ENCODE measurements at places on chromosomes 16 and 17.

DNA sequence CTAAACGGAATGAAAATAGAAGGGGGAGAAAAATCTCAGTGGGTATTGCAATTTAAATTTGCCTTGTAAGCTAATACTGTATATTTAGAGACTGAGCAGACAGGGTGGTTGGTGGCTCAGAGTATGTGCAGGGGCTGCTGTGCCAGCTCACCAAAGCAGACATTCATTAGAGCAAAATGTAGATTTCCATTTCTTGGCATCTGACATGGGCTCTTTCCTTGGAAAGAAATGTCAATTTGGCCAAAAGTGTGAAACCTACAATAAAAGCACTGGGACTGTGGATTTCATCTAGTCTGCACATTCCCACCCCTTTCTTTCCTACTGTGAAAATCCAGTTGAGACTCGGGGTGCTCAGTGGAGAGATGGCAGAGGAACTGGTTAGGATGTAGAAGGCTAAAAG lies 145.1 kb upstream of the NOG start:
- no peak for DNase-seq

GRCh38 chr17:76353004-76353598 lies 615 bp downstream of the PRPSAP1 start:
- DNase-seq = no peak

DNA sequence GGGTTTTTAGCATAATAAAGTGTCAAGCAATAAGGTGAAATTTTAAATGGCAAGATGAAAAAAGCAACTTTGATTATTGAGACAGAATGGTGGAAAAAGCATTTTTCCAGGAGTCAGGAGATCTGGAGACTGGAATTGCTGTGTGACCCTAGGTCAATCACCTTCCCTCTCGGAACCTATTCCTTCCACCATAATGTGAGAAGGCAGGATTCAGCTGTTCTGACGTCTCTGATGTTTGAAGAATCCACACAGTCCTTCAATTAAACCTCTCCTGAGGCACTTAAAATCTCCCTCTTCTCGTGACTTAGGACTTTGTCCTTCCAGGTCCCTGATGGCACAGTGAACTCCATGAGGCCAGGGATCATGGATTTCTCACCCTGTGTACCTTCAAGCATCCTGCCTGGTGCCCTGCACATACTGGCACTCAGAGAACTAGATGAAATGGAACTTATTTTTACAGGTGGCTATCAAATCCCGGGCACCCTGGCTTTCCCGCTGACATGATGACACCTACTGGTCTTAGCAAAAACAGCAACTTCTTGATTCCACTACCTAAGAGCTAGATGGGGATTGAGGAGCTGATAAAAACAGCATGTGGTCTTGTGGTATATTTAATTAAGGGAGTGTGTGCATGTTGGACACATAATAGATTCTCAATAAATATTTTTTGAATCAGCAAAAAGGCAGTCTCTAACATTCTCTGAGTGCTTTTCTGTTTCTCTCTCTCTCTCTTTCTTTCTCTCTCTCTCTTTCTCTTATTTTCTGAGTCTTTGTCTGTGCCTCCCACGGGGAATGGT lies 2.3 kb upstream of the CCDC182 start:
- peak; percentile 51 for DNase-seq

DNA sequence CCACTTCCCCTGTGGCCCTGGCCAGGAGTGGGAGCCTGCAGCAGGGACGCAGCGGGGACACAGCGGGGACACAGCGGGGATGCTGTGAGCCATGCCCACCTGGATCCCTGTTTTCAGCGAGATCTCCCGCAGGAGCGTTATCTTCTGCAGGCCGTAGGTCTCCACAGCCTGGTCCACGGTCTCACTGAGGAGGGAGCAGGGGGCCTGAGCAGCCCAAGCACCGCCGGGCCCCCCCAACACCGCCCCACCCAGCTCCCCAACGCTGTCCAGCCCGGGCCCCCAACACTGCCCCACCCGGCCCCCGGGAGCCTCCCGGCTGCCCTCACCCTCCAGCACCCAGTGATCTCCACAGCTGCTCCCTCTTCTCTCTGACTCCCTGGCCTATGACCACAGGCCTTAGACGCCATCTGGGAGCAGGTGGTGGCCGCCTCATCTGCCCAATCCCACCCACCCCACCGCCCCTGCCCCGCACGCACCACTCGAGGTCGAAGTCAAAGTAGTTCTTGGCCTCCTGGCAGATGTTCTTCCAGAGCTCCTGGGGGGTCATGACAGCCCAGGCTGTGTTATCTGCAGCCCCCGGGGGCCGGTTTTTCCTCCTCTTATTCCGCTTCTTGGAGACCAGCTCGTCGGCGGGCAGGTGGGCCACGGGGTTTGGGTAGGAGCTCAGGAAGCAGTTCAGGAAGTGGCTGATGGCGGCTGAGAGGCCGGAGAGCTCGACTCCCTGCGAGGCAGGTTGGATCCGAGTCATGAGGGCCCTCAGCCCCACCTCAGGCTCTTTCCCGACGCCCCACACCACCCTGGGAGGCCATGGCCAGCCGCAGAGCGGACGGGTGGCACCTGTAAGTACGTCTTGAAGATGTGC lies 17.0 kb downstream of the CLUH start:
- DNase-seq = no peak

DNA sequence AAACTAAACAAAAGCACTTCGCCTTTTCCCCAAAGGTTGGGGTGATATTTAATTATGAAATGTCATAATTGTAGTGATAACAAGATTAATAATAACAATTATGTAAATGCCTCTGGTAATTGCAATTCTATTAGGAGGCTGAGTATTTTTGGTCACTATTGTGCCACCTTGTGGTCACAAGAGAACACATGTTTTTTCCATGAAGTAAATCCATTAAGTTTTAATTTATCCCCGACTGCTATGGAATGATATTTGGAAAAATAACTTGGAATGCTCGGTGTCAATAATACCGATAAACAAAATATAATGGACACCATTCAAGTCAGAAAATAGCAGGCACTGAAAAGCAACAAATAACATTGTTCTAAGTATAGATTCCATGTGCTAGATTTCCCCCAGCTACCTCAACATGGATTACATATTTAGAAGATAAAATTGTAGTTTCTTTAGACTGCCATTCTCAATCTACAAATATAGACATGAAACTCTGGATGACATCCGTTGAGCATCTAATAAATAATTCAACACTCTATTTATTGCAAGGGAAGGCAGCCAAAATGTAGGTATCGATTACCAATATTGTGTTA lies 25.0 kb upstream of the KCNJ2 start:
- DNase-seq = peak; percentile 46

GRCh38 chr16:66474750-66475199 lies 47.7 kb downstream of the BEAN1 start:
- DNase-seq = no peak

DNA sequence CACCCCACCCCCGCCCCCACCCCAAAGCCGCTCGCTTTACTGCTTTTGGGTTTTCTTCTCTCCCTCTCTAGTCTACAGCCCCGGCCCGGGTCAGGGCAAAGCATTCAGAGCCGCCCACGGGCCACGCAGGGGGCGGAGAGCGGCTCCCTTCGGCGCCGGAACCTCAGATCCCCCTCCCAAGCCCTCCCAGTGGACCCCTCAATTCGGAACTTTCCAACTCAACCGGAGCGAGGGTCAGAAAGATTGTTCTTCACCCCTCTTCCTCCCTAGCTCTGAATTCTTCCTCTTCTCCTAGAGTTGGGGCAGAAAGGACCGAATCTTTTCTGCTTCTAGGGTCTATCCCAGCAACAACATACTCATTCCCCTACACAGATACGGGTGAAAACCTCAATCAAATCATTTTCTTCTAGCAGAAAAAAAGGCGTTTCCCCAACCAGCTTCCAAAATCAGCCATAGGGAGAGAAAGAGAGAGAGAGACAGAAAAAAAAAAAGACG lies 1.0 kb downstream of the HOXB2 start:
- no peak for DNase-seq

DNA sequence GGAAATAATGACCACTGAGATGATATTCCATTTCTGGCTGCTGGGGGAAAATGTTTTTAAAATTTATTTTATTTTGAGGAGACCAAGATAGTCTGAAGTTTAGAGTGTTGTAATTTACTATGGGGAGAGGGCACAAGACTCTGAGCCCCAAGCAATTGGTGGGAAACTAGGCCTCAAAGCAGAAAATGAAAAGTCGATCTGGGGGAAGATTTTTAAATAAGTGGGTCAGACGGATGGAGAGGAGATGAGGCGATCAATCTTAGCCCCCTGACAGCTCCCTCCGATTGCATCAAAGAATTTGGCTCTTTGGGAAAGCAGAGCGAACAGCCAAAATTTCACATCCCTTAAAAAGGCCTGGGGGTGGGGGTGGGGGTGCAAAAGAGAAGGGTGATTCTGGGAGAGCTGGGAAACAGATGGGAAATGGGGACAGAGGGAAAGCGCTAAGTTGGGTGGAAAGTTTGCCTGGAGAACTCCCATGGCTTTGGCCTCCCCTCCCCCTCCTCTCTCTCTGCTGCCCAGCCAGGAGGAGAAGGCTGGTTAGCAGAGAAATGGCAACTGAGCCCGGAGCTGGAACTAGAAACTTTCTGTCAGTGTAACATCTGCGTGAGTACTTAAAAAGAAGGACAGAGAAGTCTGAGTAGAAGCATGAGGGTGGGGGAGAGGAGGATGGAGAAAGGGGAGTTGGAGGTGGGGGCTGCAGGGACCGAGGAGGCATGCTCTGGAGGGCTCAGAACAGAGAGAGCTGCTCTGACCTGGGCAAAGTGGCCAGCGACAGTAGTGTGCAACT lies 1.4 kb upstream of the HOXB2 start:
- no peak for DNase-seq

GRCh38 chr17:78461799-78462053 lies 83.3 kb downstream of the PGS1 start:
- no peak for DNase-seq

GRCh38 chr16:48098472-48098871 lies 57.3 kb downstream of the ABCC12 start:
- no peak for DNase-seq

- no peak for DNase-seq
Observed at GRCh38 chr17:50114849-50115357, 15.1 kb downstream of the SAMD14 start.

DNA sequence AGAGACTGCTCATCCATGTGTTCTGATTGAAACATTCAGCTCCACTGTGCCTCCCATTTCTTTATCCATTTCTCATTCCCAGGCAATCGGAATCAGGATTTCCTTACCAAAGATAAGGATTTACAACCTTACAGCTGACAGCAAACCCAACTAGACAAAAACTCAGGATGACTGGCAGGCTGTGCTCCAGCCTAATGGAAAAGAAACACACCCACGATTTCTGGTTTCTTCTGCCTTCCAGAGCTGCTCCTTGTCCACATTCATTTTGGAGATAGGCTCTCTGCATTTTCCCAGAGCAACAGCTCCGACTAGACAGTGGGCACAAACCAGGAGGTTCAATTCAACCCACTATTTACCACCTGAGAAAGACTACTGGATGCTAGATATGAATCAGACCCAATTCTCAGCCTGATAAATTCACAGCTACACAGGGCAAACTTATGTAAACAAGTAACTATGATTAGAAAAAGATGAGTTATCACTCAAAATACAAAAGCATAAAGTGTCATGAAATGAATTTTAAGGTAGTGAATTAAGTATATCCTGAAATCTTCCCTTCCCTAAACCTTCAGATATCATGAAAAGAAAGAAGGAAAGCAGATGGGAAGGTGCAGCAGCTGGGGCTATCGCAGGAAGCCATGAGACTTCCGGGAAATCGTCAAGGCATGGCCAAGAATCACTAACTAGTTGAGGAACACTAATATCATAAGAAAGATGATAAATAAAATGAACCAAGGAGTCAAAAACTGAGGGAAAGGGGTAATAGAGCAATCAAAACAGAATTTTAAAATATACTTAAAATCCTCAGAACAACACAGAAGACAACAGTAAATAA lies 44.8 kb upstream of the CLEC18B start:
- DNase-seq = no peak

- DNase-seq = no peak
Observed at GRCh38 chr16:89599902-89600301, 13.5 kb upstream of the DPEP1 start.

GRCh38 chr17:54680410-54680809 lies 220.2 kb upstream of the TOM1L1 start:
- no peak for DNase-seq

- no peak for DNase-seq
Observed at GRCh38 chr17:45893725-45894021, 681 bp upstream of the MAPT start.

DNA sequence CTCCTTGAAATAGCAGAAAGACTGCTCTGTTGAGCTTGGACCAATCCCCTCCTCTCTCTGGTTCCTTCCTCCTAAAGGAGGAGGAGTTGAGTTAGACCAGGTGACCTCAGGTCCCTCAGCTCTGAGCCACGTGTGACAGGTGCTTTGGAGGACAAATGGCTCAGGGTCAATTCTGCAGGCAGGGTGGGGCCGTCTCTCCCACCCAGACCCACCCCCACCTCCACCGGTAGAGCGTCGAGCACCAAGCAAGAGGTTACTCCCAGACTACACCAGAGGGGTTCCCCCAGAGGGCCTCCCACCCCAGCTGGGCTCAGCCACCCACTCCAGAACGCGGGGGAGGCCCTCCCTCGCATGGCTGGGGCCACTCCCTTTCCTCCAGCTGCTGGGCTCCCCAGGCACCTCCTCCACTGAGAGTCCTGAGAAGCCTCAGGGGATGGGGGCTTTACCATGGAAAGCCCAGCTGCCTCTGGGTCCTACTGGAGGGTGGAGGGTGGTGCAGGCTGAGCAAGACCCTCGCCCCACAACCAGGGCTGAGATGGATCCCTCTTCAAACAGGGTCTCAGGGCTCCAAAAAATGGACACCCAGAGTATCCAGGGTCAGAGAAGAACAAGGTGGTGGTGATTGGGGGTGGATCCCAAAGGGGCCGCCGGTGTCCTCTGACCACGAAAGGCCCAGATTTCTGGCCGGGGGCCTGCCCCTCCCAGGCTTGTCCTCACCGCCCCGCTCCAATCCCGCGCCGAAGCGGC lies 7.6 kb downstream of the MYO1C start:
- no peak for DNase-seq

GRCh38 chr16:2867987-2868789 lies 10.2 kb upstream of the PRSS22 start:
- peak; percentile 93 for DNase-seq

- DNase-seq = no peak
Observed at GRCh38 chr17:537133-537532, 177.5 kb downstream of the VPS53 start.

GRCh38 chr17:81254955-81255717 lies 16.0 kb downstream of the NDUFAF8 start:
- peak; percentile 51 for DNase-seq

- no peak for DNase-seq
Observed at GRCh38 chr17:16419074-16419928, 3.9 kb downstream of the TRPV2 start.

- DNase-seq = no peak
Observed at GRCh38 chr17:2067048-2067561, 12.2 kb downstream of the HIC1 start.

DNA sequence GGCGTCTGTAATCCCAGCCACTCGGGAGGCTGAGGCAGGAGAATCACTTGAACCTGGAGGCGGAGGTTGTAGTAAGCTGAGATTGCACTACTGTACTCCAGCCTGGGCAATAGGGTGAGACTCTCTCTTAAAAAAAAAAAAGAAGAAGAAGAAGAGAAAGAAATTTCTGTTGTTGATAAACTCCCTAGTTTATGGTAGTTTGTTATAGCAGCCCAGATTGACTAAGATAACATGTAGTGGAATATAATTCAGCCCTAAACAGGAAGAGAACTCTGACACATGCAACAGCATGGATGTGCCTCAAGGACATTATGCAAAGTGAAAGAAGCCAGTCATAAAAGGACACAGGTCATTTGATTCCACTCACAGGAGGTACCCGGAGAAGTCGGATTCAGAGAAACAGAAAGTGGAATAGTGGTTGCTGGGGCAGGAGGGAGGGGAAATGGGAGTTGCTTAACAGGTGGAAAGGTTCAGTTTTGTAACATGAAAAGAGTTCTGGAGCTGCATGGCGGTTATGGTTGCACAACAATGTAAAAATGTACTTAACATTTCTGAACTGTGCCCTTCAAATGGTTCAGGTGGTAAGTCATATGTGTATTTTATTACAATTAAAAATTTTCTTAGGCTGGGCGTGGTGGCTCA lies 26.0 kb upstream of the PRM1 start:
- no peak for DNase-seq
